Activated CD4-positive, alpha-beta T cell treated with anti-CD3 and anti-CD28 coated beads for 36 hours (primary cell): ENCODE measurements at places on chromosomes 11 and 22.

- peaks cover 16% of the 10 kb centered on the region for H3K4me1 ChIP-seq
- no peaks in the 10 kb centered on the region for H3K36me3 ChIP-seq
- DNase-seq: no peak
- peaks cover 10% of the 10 kb centered on the region for H3K27me3 ChIP-seq
- H3K4me3 ChIP-seq: no peak overlapping the region
Observed at GRCh38 chr11:69439651-69440464, 41.6 kb upstream of the LINC01488 start.

DNA sequence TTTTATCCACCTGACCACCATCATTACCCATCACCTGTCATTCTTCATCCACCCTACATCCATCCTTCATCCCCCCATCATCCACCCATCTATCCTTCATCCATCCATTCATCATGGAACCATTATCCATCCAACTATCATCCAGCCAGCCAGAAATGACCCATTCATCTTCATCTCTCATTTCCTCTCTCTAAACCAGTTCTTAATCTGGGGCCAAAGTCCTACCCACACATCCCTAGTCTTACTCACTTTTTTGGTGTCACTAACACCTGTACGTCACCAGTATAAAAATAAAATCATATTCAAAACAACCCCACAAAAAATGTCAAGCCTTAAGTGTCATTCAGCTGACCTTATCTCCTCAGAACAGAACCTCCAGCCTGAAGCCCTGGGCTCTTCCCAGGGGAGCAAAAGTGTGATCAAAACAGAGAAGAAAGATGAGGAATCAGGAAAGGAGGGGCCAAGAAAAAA is 12.3 kb downstream of the SPI1 start:
- H3K27ac ChIP-seq: no peak overlapping the region
- no peaks in the 10 kb centered on the region for H3K36me3 ChIP-seq
- H3K4me3 ChIP-seq: no peak overlapping the region
- H3K4me1 ChIP-seq: peaks cover 23% of the 10 kb centered on the region
- DNase-seq: no peak

DNA sequence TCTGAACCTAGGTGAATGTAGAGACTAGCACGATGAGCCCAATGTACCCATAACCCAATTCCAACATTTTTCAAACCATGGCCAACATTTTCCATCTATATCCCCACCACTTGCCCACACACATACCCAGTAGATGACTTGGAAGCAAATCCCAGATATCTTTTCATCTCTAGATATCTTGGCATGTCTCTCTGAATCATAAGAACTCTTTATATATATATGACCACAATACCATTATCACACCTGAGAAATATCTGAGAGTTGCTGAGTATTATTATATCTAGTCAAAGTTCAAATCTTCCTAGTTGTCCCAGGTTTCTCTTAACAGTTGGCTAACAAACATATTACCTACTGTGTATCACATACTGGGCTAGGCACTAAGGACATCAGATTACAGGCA is 37.9 kb upstream of the NFRKB start:
- H3K4me3 ChIP-seq: no peak overlapping the region
- DNase-seq: no peak
- H3K4me1 ChIP-seq: no peaks in the 10 kb centered on the region
- peaks cover 16% of the 10 kb centered on the region for H3K36me3 ChIP-seq

- DNase-seq: no peak
- no peaks in the 10 kb centered on the region for H3K4me1 ChIP-seq
- H3K27ac ChIP-seq: no peak overlapping the region
- no peak overlapping the region for H3K4me3 ChIP-seq
- H3K27me3 ChIP-seq: peaks cover 7% of the 10 kb centered on the region
- no peaks in the 10 kb centered on the region for H3K36me3 ChIP-seq
Observed at GRCh38 chr11:70716986-70717775, 318.9 kb downstream of the CTTN start.

DNA sequence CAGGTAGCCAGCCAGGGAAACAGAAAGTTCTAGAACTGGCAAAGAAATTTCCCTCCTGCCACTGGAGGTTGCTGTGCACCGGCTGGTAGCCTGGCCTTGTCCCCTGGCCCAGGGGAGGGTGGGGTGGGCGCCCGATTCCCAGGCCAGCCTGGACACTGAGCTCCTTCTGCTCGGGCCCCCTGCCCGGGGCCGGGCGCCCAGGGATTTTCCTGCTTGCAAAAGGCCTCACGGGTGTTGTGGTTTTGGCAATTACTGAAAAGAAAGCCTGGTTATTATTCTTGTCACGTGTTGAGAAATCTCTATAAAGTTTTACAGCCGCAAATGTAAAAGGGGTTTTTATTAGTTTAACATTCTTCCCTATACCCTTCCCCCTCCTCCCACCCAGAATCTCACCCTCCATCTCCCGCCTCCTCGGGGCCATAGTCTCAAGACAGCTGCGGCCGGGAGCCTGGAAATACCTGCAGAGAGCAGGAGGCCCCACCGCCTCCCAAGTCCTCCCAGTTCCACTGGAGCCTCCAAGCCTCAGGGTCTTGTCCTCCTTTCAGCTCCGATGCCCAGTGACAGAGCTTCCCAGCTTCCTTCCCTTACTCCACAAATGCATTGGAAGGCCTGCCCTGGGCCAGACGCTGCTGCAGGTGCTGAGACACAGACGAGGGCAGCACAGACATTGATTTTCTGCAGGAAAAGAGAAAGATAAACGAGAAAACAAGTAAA is 1515.6 kb downstream of the TBC1D22A start:
- H3K4me3 ChIP-seq: no peak overlapping the region
- H3K27ac ChIP-seq: no peak overlapping the region
- DNase-seq: no peak
- H3K4me1 ChIP-seq: no peaks in the 10 kb centered on the region
- peaks cover 6% of the 10 kb centered on the region for H3K27me3 ChIP-seq
- no peaks in the 10 kb centered on the region for H3K36me3 ChIP-seq

GRCh38 chr11:93498161-93498560 is 45.0 kb downstream of the SMCO4 start:
- H3K4me1 ChIP-seq: no peaks in the 10 kb centered on the region
- H3K27me3 ChIP-seq: no peaks in the 10 kb centered on the region
- peaks cover 4% of the 10 kb centered on the region for H3K36me3 ChIP-seq
- no peak overlapping the region for H3K4me3 ChIP-seq

- peaks cover 3% of the 10 kb centered on the region for H3K36me3 ChIP-seq
- no peak overlapping the region for H3K4me3 ChIP-seq
- no peak overlapping the region for H3K27ac ChIP-seq
- no peaks in the 10 kb centered on the region for H3K27me3 ChIP-seq
- DNase-seq: no peak
Observed at GRCh38 chr11:128206461-128206860, 380.9 kb downstream of the ETS1 start.

DNA sequence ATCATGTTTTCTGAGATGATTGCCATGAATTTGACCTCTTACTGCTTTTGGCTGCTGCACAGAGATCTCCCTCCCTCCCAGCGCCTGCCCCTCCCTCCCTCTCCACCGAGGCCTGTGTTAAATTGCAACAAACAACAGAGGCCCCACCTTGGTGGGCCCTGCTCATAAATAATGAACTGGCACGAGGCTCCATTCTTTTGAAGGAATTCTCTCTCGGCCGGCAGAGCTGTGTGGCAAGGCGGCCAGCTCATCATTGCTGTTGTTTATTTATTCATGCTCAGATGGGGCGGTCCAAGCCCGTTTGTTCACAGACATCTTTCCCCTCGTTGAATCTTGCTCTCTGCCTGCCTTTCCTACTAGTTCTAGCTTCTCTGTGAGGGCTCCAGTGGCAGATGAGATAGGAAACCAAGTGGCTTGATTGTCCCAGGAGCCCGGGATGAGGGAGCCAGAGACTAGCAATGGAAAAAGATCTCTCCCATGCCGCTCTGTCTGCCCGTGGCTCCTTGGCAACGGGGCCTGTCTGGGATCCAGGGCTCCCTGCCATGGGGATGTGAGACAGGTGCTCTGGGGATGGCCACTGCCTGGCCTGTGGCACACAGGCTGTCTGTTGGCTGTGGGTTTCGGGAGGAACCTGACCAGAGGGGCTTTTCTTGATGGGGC is 192.6 kb downstream of the DSCAML1 start:
- DNase-seq: no peak
- H3K27ac ChIP-seq: no peak overlapping the region
- H3K4me3 ChIP-seq: no peak overlapping the region
- H3K36me3 ChIP-seq: no peaks in the 10 kb centered on the region
- peaks cover 13% of the 10 kb centered on the region for H3K4me1 ChIP-seq

- H3K27me3 ChIP-seq: peaks cover 2% of the 10 kb centered on the region
- H3K36me3 ChIP-seq: no peaks in the 10 kb centered on the region
- DNase-seq: no peak
- no peak overlapping the region for H3K27ac ChIP-seq
- H3K4me1 ChIP-seq: no peaks in the 10 kb centered on the region
Observed at GRCh38 chr11:126101251-126101929, 38.7 kb upstream of the CDON start.

GRCh38 chr11:23315286-23315685 is 455.0 kb upstream of the CCDC179 start:
- H3K36me3 ChIP-seq: no peaks in the 10 kb centered on the region
- no peak overlapping the region for H3K27ac ChIP-seq
- H3K4me3 ChIP-seq: no peak overlapping the region
- no peaks in the 10 kb centered on the region for H3K27me3 ChIP-seq
- DNase-seq: no peak

DNA sequence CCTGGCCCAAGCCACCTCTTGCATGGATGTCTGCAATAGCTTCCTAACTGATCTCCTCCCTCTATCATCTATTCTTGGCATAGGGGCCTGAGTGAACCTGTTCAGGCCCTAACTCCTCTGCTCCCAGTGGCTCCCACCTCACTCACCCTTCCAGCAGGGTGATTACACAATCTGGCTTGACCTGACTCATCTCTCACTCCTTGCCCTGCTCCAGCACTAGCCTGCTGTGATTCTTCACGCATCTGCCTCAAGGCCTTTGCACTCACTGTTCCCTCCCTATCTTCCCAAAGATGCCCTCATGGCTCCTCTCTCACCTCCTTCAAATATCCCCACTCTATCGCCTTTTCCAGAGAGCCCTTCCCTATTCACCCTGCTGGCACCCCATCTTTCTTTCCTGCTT is 10.5 kb downstream of the SCN4B start:
- H3K36me3 ChIP-seq: no peaks in the 10 kb centered on the region
- H3K27ac ChIP-seq: no peak overlapping the region
- H3K27me3 ChIP-seq: peaks cover 43% of the 10 kb centered on the region
- peaks cover 2% of the 10 kb centered on the region for H3K4me1 ChIP-seq
- DNase-seq: no peak
